ENCODE measurements at places on chromosomes 6 and 20.

- no peak for DNase-seq
Measured at GRCh38 chr6:3617192-3617631, 134.3 kb downstream of the PXDC1 start.

GRCh38 chr6:18055714-18056382 lies 66.6 kb downstream of the NHLRC1 start:
- DNase-seq = no peak

DNA sequence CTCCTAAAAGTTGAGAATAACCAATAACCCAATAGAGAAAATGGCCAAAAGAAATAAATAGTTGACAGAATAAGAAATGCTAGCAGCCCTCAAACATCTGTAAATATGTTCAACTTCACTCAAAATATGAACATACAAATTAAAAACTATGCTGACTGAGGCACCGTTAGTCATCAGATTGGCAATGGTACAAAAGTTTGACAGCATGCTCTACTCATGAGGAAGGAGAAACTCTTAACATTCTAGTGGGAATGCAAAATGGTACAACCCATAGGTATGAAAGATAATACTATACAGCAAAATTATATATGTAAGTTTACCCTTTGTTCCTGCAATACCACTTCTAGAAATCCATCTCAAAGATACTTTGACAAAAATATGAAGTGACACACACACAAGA lies 1.6 kb upstream of the ZSCAN12 start:
- DNase-seq = peak; percentile 53

GRCh38 chr6:109508166-109508860 lies 25.3 kb upstream of the ZBTB24 start:
- DNase-seq = no peak

GRCh38 chr6:37860226-37860839 lies 40.8 kb downstream of the ZFAND3 start:
- DNase-seq = peak; percentile 65

DNA sequence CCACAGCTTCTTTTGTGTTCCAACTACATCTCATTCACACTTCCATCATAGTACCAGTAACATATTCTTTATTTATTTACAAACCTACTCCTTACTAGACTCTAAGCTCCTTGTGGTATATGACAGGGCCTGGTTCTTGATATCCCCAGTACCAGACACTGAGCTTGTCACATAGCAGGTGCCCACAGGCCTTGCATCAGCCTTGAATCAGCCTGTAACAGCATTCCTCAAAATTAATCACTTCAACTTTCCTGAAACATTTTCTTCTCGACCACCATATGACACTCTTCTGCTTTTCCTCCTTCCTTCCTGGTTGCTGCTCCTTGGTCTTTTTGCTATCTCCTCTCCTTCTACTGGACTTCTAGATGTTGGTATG lies 24.7 kb upstream of the SRPK1 start:
- DNase-seq = peak; percentile 27

- DNase-seq = no peak
Measured at GRCh38 chr6:51963980-51964379, 123.4 kb downstream of the PKHD1 start.

- DNase-seq = no peak
Measured at GRCh38 chr6:166659581-166659980, 32.5 kb upstream of the RPS6KA2 start.

DNA sequence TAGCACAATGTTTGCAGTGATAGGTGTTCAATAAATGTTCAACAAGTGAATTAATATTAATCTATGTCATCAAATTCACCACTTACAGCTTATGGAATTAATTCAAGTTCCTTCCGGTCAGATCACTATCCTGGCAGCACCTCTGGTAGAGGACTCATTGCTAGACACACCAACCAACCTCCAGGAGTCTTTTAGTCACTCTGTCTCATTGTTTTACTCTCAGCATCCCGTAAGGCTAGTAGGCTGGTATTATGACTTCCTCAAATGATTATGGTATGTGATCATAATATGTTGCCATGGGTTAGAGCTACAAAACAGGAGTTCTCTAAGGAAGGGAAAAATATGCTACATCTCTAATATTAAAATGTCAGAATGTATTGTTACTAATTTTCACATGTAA lies 21.7 kb upstream of the MMS22L start:
- DNase-seq = no peak

DNA sequence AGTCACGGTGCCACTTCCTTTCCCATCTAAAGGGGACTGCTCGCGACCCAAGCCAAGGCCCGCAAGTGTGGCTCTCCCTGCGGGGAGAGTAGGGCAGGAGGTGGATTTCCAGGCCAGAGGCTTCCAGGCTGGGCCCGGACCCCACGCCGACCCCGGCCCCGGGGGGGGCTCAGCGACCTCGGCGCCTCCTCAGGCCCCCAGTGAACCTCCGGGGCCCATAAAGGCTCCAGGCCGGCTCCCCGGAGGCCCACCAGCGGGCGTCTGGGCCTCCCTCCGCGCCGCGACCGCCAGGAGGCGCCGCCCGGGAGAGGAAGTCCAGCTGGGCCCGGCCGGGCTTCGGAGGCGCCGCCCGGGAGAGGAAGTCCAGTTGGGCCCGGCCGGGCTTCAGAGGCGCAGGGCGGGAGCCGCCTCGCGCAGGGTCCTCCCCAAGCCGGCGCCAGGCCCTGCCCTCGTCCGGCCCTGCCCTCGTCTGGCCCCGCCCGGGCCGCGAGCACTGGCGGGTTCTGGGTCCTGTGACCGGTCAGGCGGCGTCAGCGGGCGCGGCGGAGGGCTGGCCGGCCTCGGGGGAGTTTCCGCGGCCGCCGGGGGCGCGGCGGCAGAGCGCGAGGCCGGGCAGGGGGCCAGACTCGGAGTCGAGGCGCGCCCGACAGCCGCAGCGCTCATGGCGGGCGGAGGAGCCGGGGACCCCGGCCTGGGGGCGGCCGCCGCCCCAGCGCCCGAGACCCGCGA lies at the start of gene RAB32:
Gene RAB32, plus strand, starts transcription at position 623 of the 729 bp plus-strand sequence. Its CDS starts 39 bp downstream, at position 662.
- peak; percentile 96 for DNase-seq

GRCh38 chr6:62367601-62368000 lies 81.6 kb upstream of the KHDRBS2 start:
- DNase-seq = no peak

DNA sequence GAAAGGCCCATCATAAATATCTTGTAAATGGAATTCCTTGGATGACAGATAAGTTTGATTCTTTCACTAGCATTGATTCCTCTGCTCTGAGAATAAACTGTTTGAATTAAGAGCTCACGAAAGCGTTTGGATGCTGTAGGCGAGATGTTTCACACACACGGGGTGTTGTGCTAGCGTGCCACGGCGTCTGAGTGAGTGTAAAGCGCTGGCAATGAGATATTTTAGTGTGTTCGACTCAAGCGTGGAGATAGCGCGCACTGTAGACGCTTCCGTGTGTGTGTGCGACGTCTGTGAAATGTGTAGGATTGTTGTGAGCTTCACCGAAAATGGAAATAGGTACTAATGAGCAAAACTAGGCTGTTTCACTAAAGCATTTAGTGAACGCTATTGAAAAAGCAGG lies 29.4 kb upstream of the ADRM1 start:
- no peak for DNase-seq

- DNase-seq = no peak
Measured at GRCh38 chr6:139249395-139249794, 42.4 kb downstream of the TXLNB start.

GRCh38 chr20:19008497-19008896 lies 194.9 kb downstream of the SCP2D1 start:
- DNase-seq = no peak

GRCh38 chr6:137999815-138000214 lies 107.4 kb downstream of the PERP start:
- DNase-seq = no peak

- peak; percentile 86 for DNase-seq
Measured at GRCh38 chr6:25359191-25359861, 80.2 kb downstream of the CARMIL1 start.

GRCh38 chr6:124991764-124992295 lies 29.6 kb downstream of the RNF217 start:
- DNase-seq = no peak

- DNase-seq = peak; percentile 53
Measured at GRCh38 chr6:55822815-55823214, 52.6 kb downstream of the BMP5 start.

DNA sequence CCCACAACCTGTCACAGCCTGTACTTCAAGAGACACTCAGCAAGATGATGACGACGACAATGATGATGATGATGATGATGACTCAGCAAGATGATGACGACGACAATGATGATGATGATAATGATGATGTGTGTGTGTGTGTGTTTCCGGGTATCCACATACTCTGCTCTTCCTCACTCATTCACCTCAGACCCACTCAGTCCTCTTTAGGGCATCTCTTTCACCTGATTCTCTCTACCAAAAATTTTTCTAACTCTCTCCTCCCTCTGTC lies 1.2 kb upstream of the EIF6 start:
- no peak for DNase-seq

GRCh38 chr6:99145738-99146137 lies 198.0 kb upstream of the FBXL4 start:
- no peak for DNase-seq

DNA sequence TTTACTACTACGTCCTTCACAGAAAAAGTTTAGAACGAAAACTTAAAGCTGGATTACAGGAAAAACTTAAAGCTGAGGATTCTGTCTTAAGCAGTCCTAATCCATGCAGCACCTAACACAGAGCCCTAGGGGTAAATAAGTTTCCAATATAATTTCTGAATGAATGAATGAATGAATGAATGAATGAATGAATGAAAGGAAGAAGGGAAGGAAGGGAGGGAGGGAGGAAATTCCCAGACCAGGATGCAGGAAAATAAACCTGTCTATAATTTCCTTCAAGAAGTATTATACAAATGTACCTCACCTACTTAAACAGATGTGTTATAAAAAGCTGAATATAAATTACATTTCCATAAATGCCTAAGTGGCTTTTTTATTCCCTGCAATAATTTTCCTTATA lies 83.4 kb downstream of the RNGTT start:
- no peak for DNase-seq

- no peak for DNase-seq
Measured at GRCh38 chr20:20174089-20174835, 121.9 kb downstream of the CFAP61 start.

DNA sequence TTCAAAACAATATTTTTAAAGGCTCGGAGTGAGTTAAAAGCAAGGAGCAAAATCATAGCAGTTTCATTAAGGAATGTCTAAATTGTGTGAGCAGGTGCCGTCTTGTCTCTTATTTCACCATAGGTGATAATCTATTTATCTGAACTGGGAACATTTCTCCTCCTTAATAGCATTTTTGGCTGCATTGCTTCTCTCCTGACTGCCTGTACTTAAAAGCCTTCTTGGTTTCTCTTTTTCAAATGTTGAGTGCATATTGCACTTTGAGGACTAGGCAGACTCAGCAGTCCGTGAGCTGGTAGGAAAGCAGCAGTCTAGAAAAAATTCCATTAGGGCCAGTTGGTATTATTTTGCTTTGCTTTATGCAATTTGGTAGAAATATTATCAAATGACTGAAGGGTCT lies 645.9 kb downstream of the GRIK2 start:
- no peak for DNase-seq

DNA sequence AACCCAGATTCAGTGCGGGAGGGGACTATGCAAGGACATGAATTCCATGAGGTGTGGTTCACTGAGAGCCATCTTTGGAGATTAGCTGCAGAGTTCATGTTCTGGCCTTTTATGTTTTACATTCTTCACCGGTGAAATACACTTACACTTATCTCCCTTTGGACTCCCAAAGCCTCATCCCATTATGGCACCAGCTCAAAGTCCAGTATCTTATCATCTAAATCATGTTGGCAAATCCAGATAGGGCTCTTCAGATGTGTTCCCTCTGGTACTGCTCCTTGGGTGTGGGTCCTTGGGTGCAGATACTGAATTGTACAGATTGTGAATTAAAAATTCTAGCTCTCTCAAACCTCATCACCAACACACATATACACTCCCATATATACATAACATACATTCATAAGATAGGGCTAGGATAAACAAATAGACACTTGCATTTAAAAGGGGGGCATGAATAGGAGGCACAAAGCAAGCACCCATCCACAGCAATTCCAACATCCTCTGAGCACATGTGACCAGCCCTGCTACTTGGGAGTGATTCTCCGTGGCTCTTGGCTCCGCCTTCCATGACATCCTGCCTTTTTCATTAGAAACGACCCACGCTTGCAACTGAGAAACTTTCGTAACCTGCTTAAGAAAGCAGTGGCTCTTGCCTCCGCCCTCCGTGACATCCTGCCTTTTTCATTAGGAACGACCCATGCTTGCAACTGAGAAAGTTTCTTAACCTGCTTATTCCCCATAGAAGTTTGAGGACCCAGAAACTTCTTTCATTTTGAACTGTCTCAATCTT lies 53.6 kb upstream of the LRRC1 start:
- no peak for DNase-seq

- DNase-seq = peak; percentile 51
Measured at GRCh38 chr6:106510090-106510970, 119.0 kb downstream of the RTN4IP1 start.

DNA sequence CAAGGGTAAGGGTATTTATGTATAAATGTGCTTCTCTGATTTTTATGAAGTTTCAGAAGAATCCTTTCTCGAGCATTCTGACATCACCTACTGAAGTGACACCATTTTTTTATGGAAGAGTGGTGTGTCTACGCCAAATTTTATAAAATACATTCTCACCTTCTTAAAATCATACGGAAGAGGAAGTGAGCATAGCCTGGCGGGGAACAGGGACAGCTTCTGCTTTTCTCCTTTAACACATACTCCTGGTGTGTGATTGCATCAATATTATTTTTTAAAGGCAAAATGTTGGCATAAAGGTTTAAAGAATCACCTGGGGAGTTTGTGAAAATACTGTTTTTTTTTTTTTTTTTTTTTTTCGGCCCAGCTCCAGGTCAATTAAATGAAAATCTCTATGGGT lies 733.6 kb upstream of the MAN1A1 start:
- DNase-seq = no peak

DNA sequence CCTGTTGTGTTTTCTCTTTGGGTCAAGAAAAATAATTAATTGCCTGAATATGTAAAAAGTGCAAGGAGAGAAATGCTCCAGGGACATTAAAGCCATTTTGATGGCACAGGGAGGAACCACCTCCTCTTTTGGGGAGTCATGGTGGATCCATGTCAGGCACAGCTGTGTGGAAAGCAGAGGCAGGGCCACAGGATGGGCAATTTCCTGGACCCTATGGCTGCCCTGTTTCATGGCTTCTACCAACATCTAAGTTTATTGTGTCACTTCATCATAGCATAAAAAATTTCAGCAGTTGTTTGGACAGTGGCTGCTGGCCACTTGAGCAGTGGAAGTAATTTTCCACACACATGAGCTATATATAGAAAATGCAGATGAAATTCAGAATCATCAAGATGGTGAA lies 238.2 kb downstream of the SYNE1 start:
- DNase-seq = no peak

- peak; percentile 85 for DNase-seq
Measured at GRCh38 chr6:17705778-17706579, 746 bp downstream of the NUP153 start.

DNA sequence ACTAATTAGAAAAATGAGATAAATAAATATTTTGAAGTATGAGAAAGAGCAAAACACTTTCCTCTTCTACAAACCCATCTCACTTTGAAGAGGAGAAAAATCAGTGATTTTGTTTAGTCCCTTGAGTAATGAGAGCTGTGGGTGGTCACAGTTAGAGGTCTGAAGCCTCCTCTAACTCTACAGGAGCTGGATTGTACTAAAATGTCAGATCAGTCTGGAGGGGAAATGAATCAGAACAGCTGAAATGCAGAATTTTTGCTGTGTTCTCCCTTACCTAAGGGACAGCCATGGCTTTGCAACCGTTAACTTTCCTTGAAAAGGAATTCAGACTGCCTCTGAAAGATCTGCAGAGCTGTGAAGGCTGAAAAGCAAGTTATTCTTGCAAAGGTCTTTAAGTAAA lies 11.4 kb upstream of the RFPL4B start:
- no peak for DNase-seq

Data from EL (cell line).